Activated T-cell treated with anti-CD3 and anti-CD28 coated beads for 4 hours (primary cell): ENCODE measurements at places on chromosomes 1 and 21.

DNA sequence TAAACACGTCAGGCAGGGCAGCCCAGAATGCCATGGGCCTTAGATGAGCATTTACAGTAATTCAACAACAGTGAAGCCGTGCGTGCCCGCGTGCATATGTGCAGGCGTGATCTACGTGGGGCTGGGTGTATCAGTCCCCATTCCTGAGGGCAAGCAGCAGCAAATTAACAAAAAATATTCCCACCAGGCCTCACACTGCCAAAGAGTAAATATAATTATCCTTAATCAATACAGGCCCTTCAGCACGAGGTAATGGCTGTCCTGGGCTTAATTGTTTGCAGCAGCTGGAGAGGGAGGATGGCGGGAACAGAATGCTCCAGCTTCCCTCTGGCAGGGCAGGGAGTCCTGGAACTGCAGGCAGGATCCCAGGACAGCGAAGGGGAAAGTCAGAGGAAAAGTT lies 91.8 kb downstream of the DDX20 start:
- no peak for DNase-seq

DNA sequence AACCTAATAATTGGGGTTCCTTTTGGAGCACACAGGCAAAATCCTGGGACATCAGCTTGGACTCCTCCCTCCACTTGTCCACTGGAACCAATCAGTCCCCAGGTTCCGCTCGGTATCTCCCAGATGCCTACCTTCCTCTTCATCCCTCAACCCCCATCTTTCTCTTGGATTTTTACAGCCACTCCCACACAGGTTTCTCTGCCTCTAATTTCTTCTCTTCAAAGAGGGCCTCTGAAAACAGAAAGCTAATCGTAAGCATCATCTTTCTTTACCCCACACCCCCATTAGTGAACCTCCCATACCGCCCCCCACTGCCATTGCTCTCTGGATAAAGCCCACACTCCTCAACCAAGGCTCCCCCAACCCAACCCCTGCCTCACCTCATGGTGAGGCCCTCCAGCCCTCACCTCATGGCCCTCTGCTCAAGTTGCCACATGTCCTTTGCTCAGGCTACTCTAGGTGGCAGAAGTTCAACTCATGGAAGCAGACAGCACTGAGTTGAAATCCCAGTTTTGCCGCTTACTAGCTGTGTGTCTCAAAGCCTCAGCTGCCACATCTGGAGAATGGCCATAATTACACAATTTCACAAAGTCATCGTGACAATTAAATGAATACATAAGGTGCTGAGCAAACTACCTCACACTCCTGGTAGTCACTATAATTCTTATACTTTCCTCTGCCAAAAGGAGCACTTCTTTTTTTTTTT lies 18.1 kb upstream of the WASF2 start:
- DNase-seq: no peak

DNA sequence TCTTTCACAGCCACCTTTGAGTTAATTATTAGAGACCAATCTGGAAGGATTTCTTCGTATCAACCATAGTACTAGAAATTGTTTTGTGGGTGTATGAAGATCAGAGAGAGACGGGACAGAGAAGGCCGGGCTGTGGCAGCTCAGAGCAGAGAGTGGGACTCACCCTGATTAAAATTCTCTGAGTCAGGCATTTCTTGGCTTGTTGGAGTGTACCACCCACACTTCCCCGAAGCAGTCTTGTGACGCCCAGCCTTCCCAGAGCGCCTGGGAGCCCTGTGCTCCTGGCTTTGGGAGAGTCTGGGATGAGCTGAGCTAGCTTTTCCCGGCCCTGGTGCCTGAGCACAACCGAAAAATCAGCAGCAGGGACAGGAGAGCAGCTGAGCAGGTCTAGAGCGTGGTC lies 19.4 kb downstream of the PLEKHM2 start:
- DNase-seq: no peak

- no peak for DNase-seq
Observed at GRCh38 chr1:172398193-172398592, 22.3 kb upstream of the C1orf105 start.
